H4 (cell line): ENCODE measurements at places on chromosomes 4 and X. TPM values are rescaled to one million over a fixed set of nuclear protein-coding genes. Genes with fewer than 3 reads are reported as not detected.

GRCh38 chr4:122762520-122762919 lies 30.0 kb downstream of the BBS12 start:
- no peak for DNase-seq

Gene XAGE1B
- total RNA-seq, result not detected in 2 replicates

Gene PPBP
- total RNA-seq, result not detected in 2 replicates

- DNase-seq, result peak; percentile 60
Measured at GRCh38 chrX:54357414-54358377, at the start of gene WNK3. Gene WNK3 (minus strand): TSS chrX:54358046.

Gene NPY5R
- not detected in 2 replicates for total RNA-seq

DNA sequence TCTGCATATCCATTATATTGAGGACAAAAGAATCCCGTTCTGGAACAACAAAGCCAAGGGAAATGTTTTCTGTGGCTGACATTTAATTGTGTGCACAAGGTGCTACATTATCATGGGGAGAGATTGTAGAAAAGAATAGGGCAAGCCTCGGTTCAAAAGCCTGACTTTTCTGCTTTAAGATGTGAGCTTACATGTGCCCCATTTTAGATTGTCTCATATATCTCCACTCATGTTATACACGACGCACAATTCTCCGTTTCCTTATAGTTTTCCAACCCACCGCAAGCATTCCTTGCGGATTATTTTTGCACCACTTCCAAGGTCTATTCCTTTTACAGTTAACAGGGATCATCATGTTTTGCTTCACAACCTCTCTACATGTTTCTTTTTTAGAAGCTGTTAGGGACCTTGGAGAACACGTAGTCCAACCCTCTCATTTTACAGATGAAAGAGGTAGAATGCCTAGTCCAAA lies 99.6 kb upstream of the MAML3 start:
- no peak for DNase-seq

DNA sequence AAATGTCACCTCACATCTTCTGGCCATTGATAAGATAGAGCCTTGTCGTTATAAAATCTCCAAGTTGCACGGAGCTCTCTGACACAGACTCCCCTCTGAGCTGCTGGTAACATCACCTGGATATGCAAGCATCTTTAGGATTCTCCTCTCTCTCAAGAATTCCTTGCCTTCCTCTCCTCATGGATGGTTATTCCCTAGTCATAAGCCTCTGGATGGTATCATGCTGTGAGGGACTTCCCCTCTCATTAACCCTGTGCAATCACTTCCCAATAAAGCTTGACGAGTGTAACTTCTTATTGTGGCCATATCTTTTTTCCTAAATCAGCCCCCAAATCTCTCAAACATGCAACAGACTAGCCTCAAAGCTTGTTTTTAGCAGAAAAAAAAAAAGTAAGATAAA lies 1057.0 kb upstream of the SLIT2 start:
- no peak for DNase-seq

Gene KCNIP4
- total RNA-seq, result not detected in 2 replicates

Gene CLDN34
- total RNA-seq, result not detected in 2 replicates

- no peak for DNase-seq
Measured at GRCh38 chr4:54843106-54843505, 185.3 kb downstream of the KIT start.

DNA sequence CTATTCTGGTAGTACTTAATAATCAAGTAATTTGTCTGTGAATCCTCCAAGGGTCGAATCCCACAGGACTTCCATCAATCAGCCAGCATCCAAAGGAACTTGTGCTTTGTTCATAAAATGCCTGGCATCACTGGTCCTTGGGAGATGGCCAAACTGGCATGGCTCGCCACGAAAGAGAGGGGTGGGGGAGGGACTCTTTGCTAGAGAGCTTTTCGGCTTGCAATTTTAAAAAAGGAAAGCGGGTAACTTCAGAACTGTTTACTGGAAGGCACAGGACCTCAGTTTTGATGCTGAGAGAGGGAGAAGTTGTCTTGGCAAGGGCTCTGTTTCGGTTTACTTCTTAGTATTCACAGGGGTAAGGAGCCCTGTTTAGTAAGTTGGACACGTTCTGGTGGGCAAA lies 79.4 kb upstream of the FHL1 start:
- no peak for DNase-seq

Gene SPANXA2
- 160 and 223 TPM in 2 replicates for total RNA-seq

DNA sequence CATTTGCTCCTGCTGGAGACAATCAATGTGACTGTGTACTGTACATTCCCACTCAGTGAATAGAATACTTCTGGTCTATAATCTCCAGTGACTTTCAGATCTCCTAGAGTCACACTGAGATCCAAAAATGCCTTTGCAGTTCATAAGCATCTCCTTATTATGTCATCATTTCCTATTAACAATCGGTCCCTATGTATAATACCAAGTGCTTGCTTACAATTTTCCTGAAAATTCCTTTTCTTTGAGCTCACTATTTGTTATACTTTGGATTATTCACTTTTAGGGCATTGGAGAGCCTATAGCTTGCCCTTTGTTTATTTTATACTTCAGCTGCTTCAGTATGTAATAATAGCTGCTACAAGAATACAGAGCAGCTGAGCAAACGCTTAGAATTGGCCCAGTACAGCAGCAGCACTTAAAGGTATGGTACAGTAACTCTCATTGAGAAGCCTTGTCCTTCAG lies 313.0 kb downstream of the DCTD start:
- DNase-seq, result no peak

Gene ARX
- not detected in 2 replicates for total RNA-seq

DNA sequence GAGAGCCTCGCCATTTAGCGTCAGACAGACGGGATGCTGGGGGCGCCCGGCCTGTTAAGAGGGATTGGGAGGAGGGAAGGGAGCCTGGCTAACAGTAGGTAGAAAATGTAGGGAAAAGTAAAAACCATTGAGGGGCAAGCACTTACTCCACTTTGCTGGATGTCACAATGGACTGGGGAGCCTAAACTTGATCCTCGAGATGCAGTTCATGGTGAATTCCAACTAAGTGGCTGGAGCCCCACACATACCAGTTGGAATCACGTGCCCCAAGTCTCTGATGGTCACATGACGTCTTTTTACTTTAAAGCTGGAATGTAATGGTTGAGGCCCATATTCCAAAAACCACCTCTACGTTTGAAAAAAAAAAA lies 1.5 kb downstream of the PLS3 start:
- peak; percentile 44 for DNase-seq

GRCh38 chr4:38179690-38180377 lies 219.6 kb downstream of the PTTG2 start:
- peak; percentile 72 for DNase-seq

GRCh38 chr4:89000844-89001360 lies 56.1 kb downstream of the FAM13A start:
- DNase-seq, result peak; percentile 86

DNA sequence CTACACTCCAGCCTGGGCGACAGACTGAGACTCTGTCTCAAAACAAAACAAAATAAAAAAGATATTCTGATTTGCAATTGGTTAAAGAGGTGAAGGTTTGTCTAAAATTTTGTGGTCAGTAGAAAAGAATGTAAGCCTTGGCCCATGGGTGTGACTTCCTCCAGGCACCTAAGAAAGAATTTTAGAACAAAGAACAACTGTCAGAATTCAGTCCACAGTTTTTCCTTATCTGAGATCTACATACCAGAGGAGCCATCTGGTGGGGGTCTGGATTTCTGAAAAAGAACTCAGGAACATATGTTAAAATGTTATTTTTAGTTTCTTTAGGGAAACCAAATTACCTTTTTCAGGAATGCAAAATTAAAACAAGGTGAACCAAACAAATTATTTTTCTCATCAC lies 434.1 kb downstream of the ANKRD50 start:
- DNase-seq, result peak; percentile 53

DNA sequence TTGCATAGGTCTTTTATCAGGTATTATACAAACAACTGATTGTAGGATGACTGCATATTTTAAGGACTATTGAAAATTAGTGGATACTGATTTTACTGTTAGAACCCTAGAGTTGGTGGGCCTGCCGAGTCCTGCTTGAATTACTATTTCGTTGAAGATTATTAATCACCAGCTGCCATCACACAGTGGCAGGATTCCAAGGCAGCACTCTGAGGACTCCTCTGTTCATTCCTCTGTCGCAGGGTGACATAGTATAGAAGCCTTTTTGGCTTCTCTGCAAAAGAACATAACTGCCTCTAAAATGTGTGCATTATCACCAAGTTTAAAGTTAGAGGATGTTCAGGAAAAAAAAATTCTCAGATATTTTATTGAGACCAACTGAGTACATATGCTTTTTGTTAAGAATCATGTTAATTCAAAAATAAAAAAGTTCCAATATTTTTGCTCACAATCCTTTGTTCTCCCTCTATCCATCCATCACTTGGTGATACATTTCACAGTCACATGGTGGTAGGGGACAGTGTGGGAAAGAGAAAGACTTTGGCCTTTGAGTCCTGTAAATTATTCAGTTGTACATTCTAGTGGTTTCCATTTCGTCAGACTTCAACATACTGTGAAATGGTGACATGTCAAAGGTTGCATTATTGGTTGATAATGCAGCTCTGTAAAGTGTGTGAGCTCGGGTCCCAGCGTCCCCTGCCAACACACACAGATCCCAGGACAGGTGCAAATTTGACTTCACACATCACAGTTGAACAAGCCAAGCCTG lies 332.5 kb downstream of the GRID2 start:
- no peak for DNase-seq

Gene RBPJ
- total RNA-seq, result 43.2 and 64.8 TPM in 2 replicates

DNA sequence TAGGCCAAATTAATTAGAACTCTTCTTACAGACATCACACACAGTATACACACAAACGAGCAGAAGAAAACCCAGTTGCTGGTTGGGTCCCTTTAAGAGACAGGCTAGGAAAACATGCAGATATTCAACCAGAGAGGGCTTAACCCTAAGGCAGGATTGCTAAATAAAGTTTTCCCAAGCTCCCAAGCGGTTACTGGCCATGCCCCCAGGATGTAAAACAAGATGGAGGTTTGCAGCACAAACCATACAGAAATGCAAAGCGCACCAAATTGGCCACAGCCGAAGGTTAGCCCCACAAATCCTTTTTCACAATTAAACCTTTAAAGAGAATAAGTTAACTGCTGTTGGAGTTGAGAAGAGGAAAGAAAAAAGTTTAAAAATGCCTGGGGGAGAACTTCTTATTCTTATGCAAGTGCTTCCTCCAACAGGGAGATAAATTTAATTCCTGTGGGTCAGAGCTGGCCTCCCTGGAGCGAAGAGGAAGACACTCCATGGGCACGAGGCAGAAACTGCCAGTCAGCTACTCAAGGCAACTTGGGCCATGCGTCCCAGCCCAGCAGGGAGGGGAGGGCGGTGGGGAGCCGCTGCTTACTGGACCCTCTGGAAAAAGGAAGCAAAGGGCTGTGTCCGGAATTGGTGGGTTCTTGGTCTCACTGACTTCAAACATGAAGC lies 167.6 kb upstream of the ARSJ start:
- no peak for DNase-seq

Gene NUP62CL
- total RNA-seq, result 0.48 TPM in 1 of 2 replicates, not detected in the other

DNA sequence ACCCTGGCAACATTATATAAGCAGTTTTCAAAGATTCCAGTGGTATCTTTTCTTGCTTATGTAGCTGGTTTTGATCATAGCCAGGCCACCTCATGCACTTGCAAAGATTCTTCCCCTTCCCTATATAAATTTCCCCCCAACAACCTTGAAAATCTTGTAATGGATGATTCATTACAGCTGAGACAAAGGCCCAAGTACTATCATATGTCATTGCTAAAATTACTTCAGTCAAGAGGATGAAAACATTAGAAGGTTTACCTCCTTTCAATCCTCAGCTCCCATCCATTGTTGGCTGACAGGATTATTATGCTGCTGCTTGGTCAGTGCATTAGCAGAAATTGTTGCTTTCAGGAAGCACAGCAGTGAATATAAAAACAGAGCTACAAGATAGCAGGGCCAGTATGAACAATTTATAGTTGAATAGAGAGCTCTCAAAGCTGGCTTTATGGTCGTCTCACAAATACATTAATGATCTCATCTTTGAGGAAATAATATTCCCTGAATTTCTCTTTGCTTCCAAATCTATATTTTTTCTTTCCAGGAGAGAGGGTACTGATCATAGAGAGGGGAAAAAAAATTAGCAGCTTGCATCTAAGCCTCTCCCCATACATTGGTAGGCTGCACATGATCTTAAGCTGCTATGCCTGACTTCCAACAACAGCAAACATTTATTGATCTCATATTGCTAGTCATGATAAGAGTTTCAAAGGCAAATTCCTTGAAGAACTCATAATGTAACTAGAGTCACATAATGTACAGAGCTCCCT lies 7.7 kb upstream of the ARHGEF38 start:
- DNase-seq, result no peak

Gene MAGEB10
- total RNA-seq, result not detected in 2 replicates

Gene OCIAD2
- 46.5 and 67.6 TPM in 2 replicates for total RNA-seq

DNA sequence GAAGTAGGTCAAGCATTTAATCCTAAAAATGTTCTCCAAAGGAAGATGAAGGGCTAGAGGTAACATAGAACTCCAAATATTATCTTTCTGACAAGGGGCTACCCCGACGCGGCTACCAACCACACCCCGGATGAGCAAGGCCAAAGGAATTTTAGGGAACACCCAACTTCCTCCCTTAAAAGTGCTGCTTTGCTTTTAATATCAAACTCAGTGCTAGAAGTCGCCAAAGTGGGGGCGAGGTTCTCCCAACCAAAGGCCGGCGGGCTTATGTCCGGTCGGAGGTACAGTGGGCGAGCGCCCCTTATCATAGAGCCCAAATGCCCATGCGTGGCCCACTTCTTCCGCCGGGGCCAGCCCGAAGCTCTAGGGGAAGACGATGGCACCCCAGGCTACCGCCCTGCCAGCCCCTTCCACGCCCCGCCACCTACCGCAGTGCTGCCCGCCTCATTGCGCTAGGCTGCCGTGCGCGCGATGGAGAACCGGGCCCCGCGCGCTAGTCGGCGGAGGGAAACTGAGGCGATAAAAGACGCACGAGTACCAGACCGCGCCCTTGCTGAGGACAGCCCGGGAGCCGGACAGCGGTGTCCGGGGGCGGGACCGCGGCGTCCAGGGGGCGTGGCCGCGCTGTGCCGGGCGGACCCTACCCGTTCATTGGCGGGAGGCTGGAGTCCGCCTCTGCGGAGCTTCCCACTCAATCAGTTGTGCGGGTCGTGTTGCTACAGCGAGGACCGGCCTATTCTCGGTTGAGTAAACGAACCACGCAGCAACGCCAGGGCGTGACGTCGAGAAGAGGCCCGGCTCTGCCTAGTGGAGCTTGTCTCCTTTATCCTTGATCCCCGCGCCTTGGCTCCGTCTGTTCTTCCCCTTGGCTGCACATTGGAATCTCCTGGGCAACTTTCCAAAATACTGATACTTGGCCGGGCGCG lies at the start of gene ACOT9:
Gene ACOT9, minus strand, starts transcription at position 580 of the 926 bp plus-strand sequence. Its CDS starts 132 bp downstream, at position 448.
- peak; percentile 95 for DNase-seq

Gene MEPE
- not detected in 2 replicates for total RNA-seq

Gene JCHAIN
- 1.3 TPM in 1 of 2 replicates, not detected in the other for total RNA-seq

DNA sequence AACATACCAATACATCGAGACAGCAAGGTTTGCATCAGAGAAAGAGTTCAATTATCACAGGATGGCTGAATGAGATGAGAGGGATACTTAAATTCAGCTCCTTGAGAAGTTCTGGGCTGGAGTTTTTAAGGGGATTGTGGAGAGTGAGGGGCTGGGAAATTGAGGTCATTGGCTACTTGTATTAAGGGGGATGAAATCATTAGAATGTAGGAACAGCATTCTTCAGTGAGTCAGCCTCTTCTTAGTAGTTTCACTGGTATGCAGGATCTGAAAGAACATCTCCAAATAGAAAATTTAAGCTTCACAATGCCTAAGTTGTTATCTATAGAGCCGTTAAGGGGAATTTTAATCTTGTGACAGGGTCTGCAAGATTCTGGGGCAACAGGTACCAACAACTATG lies 211.6 kb upstream of the TAPT1 start:
- DNase-seq, result no peak

GRCh38 chrX:39613997-39614679 lies 483.6 kb downstream of the BCOR start:
- DNase-seq, result peak; percentile 32

- peak; percentile 33 for DNase-seq
Measured at GRCh38 chr4:973431-974397, at the start of gene DGKQ. Gene DGKQ (minus strand): TSS chr4:973569. CDS start chr4:973482, 87 bp downstream.

Gene TCP11X2
- total RNA-seq, result 1.3 TPM in 1 of 2 replicates, not detected in the other
